ENCODE measurements at places on chromosomes 2 and 18.

GRCh38 chr2:150609831-150610582 lies 122.5 kb upstream of the RND3 start:
- DNase-seq = no peak

GRCh38 chr2:108548208-108549003 lies 14.1 kb downstream of the LIMS1 start:
- no peak for DNase-seq

GRCh38 chr2:99338029-99338585 lies 918 bp downstream of the EIF5B start:
- DNase-seq = no peak

- no peak for DNase-seq
These were observed 255.4 kb upstream of the CDH2 start for GRCh38 chr18:28432339-28432738.

- DNase-seq = no peak
These were observed 25.7 kb downstream of the MGAT4A start for GRCh38 chr2:98705333-98705617.

- DNase-seq = no peak
These were observed 156.8 kb upstream of the RBMS1 start for GRCh38 chr2:160650196-160651118.

- DNase-seq = no peak
These were observed 29.6 kb upstream of the LPIN1 start for GRCh38 chr2:11716689-11717321.

DNA sequence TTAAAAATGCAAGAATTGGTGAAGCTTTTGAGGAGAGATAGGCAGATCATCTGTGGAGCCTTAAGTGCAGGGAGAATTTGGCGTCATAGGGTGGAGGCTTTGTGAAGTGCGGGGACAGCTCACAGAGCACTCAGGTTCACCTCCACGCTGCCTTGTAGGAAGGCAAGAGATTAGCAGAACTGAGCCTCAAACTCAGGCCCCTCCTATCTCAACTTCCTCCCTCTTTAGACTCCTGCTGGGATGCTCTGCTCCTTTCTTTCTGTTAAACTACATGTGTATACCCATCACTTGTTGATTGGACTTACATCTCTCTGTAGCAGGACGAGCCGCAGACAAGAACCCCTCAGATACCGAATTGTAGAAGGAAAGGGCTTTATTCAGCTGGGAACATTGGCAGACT lies 422.2 kb downstream of the SETBP1 start:
- no peak for DNase-seq

DNA sequence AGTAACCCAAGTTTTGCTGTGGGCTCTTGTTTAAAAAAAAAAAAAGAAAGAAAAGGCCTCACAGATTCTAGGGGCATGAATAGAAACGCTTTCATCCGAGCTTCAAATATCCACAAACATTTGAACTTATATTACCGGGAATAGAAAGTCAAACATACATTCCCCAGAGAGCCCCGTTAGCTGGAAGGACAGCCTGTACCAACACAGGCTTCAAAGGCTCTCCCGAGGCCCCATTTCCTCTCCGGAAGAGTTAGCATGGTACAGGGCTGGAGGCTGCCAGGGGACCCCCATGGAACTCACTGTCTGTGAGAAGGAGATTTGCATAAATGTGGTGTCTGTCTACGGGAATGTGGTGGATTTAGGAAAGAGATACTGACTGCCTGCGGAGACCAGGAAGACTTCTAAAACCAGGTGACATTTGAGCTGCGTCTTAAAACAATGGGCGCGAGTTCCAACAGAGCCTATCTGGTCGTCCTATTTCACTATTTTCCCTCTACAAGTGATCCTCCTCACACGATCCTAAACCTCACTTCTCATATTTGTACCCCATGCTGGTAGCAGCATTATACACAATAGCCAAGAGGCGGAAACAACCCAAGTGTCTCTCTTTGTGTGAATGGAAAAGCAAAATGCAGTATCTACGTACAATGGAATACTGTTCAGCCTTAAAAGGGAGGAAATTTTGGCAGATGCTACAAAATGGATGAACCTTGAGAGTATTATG lies 820 bp upstream of the MATN3 start:
- no peak for DNase-seq

DNA sequence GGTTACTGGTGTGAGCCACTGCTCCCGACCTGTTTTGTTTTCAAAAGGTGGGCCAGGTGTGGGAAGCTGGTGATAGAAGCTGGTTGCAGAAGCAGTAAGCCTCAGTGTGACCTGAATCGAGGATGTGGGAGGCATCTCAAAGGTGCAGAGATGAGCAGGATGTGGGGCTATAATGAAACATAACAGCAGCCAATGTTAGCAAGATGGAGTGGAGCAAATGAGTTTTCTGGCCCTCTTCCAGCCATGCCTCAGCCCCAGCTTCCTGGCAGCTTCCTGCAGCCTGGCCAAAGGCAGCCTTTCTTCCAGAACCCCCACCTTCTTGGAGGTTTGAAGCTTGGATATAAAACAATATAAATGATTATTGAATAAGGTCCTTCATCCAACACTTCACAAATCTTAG lies 184.8 kb downstream of the NCK2 start:
- peak; percentile 30 for DNase-seq

- DNase-seq = no peak
These were observed 18.7 kb upstream of the LMAN1 start for GRCh38 chr18:59377613-59378337.

- DNase-seq = no peak
These were observed 17.3 kb downstream of the OTOF start for GRCh38 chr2:26460613-26461031.

DNA sequence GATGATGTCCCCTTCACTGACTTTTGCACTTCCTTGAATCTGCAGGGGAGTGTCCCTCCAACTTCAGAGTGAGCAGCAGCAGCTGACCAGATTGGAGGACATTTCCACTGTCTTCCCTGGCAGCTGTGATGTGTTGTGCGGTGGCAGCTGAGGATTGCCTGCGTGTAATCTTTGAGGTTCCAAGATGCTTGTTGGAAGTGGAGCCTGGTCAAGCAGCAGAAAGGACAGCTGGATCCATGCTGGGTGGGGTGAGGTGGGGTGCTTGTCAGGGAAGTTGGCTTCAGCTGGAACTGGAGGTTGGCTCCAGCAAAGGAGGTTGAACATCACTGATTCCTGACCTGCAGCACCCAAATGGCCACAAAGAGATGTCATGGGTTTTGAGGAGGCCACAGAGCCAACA lies 64.8 kb downstream of the ST3GAL5 start:
- DNase-seq = no peak

DNA sequence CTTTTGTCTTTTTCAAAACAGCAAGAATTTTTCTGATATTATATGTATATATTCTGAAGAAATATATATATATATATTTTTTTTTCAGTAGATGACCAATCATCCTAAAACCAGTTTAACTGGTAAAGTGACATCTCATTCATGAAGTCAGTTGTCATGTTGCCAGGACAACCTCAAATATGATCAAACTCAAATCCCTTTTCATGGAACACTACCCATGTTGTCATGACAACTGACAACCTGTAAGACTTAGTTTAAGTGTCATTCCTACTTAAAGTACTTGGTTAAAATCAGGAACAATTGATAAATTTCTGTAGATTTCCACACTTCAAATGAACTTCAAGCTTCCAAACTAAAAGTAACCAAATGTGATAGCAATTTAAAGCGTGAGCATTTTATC lies 101.8 kb upstream of the ERBB4 start:
- DNase-seq = no peak

- DNase-seq = no peak
These were observed 19.8 kb downstream of the TSHZ1 start for GRCh38 chr18:75230163-75231052.

DNA sequence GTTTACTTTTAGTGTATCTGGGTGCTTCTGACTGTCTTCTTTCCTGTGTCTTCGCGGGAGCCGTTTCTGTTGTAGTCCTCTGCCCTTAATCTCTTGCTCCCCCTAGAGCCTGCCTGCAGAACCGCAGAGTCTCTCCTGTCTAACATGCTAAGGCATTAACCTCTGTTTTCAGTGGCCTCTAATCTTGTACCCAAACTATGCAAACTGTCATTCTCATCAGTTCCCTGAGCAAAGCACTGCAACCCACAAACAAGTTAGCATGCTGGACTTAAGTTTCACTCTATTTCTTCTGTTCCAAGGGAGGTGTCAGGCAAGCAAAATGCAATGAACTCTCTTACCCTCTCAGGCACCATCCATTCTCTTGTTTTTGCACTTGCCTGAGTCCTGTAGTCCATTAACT lies 138.4 kb downstream of the OTX1 start:
- DNase-seq = no peak

GRCh38 chr2:134146161-134146560 lies 107.7 kb upstream of the MGAT5 start:
- no peak for DNase-seq

- no peak for DNase-seq
These were observed 9.7 kb upstream of the TPO start for GRCh38 chr2:1403565-1403964.

DNA sequence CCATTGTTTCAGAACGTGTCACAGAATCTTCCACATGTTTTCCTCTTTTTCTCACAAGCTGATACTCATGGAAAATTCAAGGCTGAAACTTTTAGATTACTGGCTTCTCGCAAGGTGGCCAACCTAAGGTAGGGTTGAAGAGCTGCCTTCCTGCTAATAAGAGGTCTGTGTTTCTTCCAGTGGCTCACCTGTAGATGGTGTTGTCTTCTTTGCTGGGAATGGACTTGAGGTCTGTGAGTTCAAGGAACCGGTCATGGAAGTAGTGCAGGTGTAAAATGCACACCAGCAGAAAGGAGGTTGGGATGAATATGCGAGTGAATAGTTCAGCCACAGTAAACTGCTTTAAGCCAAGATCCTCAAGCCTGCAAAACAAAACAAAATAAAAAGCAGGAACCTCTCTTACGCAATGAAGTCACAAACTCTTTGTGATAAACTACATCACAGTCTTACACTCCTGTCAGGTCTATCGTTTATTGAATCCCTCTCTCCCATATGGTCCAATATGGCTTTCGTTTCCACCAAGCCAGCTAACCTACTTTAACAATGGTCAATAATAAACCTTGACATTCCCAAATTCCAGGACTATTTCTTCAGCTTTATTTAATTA lies 258.9 kb downstream of the NAPG start:
- no peak for DNase-seq

DNA sequence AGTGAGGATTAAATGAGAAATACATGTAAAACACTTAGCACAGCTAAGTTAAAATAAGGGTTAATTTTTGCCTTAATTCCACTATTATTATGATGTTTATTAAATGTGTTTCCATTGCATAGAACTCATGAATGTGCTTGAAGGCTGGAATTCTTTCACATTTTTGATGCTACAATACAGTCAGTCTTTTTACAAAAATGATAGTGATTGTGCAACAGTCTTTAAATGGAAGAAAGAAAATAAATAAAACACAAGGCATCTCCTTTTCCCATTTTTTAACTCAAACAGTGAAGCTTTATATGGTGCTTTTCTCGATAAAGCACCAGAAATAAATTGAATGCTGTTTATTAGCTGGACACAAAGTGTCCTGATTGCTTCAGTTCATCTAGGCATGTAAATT lies 123.9 kb downstream of the MAP2 start:
- no peak for DNase-seq

DNA sequence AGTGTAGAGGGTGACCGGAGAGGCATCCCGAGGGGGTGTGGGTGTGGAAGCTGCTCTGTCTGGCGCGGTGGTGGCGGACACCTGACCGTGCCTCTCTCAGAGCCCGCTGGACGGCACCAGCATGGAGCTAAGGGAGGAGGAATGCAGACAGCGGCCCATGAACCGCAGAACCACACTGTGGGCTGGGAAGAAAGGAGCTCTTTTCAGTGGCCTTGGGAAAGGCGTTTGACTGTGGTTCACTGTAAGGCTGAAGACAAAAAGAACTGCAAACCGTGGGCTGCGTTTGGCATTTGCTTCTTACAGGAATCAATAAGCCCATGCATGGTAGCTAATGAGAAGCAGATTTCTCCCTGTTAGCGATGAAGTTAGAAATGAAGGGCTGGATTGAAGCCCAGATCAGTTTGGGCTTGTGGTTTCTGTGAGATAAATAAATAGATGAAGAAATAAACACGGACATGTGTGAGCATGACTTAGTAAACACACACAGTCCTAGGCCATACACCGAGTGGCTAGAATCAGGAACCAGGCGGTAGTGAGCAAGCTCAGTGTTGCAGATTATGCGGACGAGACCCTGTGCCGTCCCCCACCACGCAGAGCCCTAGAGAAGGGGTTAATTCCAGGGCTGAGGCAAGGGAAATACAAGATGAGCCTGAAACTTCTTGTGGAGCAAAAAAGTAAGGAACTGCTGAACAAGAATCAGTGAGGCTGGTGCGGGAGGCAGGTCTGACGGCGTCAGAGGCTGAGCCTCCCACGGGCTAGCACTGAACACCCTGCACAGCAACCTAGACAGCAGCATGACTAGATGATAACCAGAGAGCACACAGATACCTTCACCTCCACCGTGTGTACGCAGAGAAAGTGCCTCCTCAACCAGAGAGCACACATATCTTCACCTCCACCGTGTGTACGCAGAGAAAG lies 29.3 kb upstream of the NFATC1 start:
- no peak for DNase-seq

DNA sequence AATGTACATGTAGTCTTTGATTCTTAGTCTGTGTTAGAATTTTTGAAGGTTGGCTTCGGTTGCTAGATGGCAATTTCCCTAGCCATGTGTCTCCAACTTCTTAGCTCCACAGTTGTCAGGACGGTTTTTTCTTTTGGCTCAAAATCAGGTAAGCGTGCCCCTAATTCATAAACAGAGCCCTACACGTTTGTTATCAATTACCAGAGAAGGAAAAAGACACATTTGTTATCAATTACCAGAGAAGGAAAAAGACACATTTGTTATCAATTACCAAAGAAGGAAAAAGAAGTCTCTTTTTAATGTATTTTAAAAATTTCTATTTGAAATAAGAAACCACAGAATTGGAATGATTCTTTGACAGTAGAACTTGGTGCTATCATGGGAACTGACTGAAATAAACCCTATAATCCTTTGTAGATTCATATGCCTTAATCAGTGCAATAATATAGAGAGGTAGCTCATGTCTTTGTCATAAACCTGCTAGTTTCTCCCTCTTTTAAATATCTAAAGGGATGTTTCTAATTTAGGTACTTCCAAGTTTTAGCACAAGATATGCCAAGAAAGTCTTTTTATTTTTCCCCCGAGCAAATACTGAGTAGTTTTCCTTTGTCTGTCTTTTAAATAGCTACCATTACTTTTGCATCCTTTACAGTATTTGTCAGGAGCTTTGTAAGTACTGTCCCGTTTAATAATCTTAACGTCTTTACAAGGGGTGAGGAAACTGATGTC lies 35.9 kb downstream of the CAMKMT start:
- no peak for DNase-seq

DNA sequence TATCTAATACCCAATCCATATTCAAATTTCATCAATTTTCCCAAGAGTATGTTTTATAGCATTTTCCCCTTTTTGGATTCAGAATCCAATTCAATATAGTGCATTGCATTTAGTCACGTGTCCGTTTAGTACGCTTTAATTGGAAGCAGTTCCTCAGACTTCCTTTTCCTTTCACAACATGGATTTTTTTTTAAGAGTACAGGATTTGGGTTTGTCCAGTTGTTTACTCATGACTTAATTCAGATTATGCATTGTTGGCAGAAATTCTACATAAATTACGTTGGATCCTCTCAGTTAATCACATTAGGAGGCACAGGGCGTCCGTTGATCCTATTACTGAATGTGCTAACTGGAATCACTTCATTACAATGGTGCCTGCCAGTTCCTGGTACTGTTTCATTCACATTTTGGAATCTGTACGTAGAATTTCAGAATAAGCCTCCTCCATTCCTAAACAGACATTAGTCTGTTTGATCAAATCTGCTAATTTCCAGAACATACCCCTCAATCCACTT lies 70.0 kb upstream of the ATIC start:
- no peak for DNase-seq

GRCh38 chr2:99607861-99608491 lies 118.2 kb upstream of the REV1 start:
- no peak for DNase-seq

GRCh38 chr2:57443973-57444521 lies 602.6 kb upstream of the VRK2 start:
- DNase-seq = no peak

Measured in stimulated activated CD4-positive, alpha-beta T cell treated with anti-CD3 and anti-CD28 coated beads, Interleukin-12 subunit alpha, Interleukin-12 subunit beta, amount 100 ng/mL, for 24 hours (primary cell).